Stimulated activated CD4-positive, alpha-beta T cell treated with anti-CD3 and anti-CD28 coated beads, Interleukin-1b, Interleukin-23, amount 100 ng/mL, for 24 hours (primary cell): ENCODE measurements at places on chromosomes 12 and 14.

DNA sequence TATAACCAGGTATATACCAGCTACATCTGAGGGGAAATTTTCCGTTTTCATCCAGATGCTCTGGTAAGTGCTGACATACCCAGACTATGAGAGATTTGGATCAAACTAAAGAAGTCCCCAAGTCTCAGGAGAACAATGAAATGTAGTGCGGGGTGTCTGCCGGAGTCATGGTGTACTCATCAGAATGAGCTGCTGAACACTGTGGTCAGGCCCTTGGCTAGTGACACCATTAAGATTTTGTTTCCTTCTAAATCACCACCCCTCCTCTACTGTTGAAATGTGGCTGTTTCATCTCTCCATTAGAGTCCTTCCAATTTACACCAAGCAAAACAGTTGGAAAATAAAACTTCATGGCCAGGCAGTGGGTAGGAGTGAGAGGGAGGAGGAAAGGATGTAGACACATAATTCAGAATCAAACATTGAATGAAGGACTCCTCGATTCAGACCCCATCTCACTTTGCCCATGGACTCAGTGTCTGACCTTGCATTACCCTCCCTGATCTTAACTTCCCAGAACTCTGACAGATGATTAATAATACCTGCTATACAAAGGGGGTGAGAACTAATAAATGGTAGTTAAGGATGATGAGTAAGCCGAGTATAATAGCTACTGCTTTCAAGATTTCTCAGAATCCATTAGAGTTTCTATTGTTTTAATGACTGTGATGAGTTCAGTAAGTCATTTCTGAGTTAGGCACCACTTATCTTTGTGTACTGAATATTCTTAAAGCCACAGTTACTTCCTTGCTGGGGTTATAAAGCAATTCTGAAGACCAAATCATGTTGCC, 127.4 kb downstream of the CRADD start:
- no peak for DNase-seq

GRCh38 chr14:25231004-25231403, 181.1 kb upstream of the STXBP6 start:
- DNase-seq, result no peak

- no peak for DNase-seq
These were observed 49.7 kb upstream of the SAV1 start for GRCh38 chr14:50717811-50718210.

- DNase-seq, result no peak
These were observed 231.1 kb downstream of the CACNA1C start for GRCh38 chr12:2283916-2284315.

GRCh38 chr12:109203480-109203879, 87.1 kb downstream of the ACACB start:
- DNase-seq, result no peak

GRCh38 chr14:76924371-76925096, 98.3 kb downstream of the LRRC74A start:
- no peak for DNase-seq

GRCh38 chr14:75132382-75133086, 5.7 kb upstream of the NEK9 start:
- DNase-seq, result peak; percentile 37

DNA sequence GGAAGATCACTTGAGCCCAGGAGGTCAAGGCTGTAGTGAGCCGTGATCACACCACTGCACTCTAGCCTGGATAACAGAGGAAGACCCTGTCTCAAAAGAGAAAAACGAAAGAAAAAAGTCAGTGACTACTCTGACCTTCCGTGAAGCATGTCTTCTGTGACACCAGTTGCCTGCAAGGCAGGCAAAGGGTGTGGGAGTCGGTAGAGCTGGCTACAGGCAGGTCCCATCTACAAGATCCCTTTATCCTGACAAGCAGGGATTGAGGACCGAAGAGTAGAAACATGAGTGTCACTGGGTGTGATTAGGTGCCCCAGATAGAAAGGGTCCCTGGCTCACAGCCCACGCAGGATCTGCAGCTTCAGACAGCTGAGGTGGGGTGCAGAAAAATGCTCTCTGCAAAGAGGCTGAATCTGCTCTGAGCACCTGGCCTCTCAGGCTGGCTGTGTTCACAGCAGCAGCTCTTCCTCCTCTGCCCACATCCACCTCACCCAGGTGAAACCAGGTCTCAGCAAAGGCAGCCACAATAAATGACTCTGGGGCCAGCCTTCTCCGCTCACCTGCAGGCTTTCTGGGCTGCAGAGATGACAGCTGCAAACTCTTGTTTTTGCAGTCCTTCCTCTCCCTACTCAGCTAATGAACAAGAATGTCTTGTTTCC, 28.6 kb upstream of the HSP90B1 start:
- no peak for DNase-seq

- no peak for DNase-seq
These were observed 27.6 kb upstream of the ETV6 start for GRCh38 chr12:11621797-11622423.

DNA sequence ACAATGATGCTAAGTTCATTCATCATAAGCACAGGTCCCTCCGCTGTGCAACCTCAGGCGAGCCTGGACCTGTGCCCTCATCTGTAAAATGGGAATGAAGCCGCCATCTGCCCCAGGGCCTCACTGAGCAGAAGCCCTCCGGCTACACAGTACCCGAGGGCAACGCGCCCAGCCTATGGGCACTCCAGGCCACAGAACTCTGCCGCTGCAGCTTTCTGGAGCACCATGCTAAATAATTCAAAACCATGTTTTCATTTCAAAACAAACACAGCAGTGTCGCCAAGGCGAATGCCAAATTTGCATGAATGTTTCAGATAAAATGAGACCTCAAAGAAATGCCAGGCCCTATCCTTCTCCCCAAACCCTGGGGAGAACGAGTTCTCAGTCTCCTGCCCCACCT, 4.0 kb downstream of the NCOR2 start:
- no peak for DNase-seq

- DNase-seq, result peak; percentile 77
These were observed 33.5 kb downstream of the DAD1 start for GRCh38 chr14:22555384-22556011.

- no peak for DNase-seq
These were observed 206.6 kb downstream of the CACNA1C start for GRCh38 chr12:2259369-2259768.

DNA sequence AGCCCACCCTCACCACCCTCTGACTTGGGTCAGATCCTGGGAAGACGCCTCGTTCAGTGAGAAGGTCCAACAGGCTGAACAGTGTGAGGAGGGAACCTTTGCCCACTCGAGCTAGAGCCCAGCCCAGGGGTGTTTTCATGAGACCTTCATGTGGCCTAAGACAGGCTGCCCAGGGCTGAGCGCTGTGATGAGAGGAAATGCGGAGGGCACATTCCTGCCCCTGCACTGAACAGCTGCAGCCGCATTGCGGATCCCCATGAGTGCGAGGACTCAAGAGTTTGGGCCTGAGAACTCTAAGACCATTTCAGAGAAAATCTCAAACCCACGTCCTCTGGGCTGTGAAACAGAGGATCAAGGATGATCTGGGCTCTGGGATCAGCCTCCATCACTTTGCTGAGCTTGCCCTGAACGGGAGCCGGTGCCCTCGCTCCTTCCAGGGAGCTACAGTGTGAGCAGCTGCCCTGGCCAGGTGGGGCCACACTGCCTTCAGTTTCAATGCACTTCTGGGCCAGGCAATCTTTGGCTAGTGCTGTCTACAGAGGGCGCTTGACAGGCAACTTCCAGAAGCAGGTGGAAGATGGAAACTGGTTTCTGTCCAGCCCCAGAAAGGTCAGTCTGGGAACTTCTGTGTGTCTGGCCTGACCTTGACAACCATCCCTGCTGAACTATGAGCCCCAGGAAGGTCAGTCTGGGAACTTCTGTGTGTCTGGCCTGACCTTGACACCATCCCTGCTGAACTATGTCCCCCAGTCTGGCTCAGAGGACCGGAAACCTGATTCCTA, 43.5 kb upstream of the P2RX7 start:
- DNase-seq, result no peak

DNA sequence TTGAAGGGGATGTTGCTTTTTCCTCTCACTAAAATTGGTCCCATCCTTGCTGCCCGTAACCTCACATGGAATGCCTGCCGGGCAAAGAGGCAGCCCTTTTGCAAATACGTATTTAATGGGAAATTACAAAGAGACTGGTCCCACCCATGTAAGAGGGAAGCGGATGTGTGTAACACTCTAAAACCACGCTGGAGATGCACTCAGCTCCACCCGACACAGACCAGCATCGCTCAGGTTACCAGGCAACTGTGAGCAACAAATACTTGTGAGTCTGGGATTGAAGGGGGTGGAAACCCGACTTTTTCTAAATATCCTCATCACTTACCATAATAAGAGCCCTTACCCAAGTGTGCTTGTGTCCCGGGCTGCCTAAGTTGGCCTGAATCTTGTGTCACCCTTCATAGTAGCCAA, 47.7 kb downstream of the ELK3 start:
- DNase-seq, result no peak

DNA sequence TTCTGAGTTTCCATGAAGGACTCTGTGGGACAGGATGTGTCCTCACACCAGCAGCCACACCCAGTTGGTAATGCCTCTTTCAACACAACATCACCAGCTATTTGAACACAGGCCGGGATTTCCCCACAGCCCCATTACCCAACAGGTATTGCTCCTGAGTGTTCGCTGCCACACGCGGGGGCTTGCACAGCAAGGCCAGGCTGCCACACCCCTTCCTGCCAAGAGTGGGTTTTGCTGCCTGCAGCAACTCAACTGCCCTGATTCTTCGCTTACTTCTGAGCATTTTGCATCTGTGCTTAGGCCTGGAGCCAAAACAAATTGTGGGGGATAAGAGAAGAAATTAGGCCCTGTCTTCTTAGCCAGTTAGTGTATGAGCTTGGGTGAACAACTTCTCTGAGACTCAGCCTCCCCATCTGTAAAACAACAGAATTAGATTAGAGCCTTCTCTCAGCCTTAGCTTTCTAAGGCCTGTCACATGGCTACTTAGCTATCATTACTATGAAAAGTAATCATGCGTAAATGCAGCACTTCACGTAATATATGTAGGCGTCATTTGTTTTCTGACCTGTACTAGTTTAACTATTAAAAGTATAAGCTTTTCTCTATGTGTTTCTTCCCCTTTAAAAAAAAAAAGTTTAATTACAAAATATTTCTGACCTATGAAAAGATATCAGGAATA, 20.0 kb downstream of the CKAP4 start:
- DNase-seq, result no peak

- DNase-seq, result no peak
These were observed 11.6 kb downstream of the SETD3 start for GRCh38 chr14:99468836-99469592.

GRCh38 chr14:20848955-20849570, 42.1 kb upstream of the RNASE3 start:
- DNase-seq, result no peak
